ENCODE measurements at places on chromosomes 1 and 21.

DNA sequence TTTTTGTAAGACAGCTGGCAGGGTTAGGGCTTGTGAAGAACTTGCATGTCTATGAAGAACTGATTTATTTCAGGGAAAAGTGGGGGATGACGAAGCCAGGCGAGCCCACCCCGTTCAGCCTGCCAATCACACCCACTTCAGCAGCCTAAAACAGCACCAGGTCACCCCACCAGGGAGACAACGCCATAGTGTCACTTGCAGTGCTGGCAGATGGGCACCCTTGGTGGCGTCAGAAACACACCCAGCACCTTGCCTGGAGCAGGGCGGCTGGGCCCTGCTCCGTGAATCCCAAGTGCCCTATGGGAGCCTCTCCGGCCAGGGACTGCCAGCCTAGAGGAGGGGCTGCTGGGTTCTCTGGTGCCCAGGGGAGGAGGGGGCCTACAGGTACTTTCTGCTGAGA, 5.0 kb upstream of the NADK start:
- DNase-seq = no peak

GRCh38 chr21:14602382-14602958, 56.4 kb upstream of the SAMSN1 start:
- no peak for DNase-seq

DNA sequence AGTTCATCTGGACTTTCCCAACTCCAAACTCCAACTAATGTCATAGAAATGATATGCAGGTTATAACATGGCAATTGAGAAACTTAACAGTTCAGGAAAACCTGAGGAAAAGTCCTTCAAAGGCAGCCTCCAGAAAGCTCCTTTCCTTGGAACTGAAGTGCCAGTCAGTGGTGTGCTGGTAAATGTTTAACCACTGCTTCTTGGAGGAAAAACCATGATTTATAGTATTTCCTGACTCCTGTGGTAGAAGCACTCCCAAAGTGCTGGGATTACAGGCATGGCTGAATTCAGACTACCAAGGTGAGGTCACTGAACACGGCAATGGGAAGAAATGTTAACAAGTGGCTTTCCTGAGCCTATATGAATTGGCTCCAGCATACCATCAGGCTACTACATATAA, 26.7 kb upstream of the ZNHIT6 start:
- no peak for DNase-seq

DNA sequence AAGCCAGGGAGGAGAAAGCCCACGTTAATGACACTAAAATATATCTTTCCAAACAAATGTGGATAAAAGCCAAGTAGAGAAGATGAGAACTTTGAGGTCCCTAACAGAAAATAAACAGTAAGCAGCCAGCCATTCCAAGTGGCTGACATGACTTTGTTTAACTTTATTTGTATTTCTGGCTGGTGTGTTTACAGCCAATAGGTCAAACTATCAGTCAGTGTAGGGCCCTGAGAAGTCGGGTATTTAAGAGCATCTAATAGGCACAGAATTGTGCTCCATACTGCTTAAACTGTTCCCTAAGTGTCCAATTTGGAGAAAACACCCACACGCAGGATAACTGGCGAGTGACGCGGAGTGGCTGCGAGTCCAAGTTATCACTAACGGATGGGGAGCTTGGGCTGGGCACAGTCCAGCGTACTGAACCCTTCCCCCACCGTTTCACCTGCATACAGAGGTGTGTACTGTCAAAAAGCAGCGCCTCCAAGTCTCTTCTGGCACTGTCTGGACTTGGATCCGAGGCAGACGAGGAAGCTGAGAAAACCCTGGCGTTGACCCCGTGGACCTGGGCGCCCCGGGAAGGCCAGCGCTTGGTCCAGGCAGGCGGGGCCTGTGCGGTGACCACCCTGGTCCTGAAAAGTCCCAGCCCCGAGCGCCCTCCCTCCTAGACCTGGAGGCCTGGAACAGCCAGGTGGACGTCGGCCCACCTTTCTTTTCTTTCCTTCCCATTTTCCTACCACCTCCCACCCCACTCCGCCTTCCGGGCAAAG, 662 bp upstream of the LGALS8 start:
- no peak for DNase-seq

DNA sequence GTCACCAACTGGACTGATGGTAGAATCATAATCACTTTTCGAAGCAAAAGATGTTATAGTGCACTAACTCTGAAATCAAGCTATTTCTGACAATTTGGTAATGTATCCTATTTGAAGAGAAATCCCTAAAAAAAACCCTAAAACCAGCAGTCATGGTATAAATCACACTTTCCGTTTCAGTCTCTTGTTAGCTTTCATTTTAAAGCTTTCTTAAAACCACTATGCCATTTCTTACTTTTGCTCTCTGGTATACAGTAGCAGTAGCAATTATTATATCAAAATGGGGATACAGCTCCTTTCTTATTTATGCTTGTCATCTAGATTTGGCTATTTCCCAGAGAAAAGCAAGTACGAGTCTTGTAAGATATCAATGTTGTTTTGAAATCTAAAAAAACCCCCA, 323.3 kb downstream of the KCTD3 start:
- DNase-seq = no peak

DNA sequence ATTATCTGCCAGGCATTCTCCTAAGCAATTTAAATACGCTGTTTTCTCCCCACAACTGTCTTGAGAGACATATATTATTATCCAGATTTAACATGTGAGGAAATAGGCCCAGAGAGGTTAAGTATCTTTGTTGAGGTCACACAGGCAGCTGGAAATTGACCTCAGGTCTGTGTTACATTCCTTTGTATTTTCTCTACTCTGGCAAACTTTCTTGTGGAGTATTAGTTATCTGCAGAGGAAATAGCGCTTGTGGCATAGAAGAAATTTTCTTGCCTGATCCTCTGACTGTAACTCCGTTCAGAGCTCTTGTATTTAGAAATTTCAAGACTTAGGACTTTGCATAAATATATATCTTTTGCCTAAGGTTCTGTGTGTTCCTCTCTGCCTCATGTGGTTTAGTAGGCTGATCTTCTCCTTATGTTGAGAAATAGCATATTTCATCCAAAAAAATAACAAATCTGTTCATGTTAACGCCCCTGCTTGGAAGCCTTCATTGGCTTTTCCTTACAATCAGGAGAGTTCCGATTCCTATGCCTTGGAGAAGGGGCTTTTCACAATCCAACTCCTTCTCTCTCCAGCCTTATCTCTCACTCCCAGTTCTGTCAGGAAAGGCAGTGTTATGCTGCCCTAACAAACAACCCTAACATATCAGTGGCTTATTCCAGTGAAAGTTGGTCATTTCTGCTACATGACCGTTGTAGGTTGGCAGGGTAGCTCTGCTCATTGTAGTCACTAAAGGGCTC, 2.5 kb upstream of the JUN start:
- DNase-seq = no peak

DNA sequence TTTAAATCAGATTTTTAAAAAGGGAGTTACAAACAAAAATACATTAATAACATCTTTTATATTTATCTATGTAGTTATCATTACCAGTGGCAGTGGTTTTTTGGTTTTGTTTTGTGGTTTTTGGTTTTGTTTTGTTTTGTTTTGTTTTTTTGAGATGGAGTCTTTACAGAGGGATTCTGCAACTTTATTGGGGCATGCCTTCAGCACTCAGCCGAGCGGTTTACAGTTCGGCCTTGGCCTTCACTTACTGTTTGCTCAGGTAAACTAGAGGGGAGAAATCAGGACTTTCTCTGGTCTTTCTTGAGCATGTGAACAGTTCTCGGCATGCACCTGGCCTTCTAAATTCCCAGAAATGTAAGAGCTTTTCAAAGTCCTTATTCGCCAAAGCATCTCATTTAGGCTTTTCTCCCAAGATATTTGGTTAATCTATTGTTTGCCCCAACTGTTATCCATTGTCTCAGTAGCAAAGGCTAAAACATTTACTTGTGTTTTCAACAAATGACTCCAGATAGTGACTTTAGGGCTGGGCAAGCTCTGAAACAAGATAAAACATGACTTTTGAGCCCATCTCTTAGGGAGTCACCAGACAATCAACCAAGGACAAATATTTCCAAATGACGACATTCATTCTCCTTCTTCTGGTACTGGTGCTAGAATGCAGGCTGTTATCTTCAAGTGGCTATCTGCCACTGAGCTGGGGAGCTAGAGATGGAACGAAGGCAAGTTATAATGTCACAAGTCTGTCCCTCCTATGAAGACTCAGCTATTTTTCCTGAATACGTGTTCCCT, 48.4 kb upstream of the ADORA3 start:
- no peak for DNase-seq

DNA sequence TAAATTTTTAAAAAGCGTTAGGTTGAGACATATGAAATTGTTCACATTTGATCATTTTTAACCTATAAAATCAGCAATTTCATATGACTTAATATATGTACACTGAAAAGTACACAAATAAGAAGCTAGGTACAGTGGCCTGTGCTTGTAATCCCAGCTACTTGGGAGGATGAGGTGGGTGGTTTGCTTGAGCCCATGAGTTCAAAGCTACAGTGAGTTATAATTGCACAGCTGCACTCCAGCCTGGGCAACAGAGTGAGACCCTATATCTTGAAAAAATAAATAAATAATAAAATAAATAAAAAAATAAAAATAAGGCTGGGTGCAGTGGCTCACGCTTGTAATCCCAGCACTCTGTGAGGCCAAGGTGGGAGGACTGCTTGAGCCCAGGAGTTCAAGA, 5.2 kb upstream of the EPB41 start:
- DNase-seq = no peak

GRCh38 chr1:224681816-224682215, 65.7 kb downstream of the CNIH3 start:
- DNase-seq = no peak

- DNase-seq = peak; percentile 35
Observed at GRCh38 chr1:63326106-63326472, 3.7 kb downstream of the FOXD3 start.

DNA sequence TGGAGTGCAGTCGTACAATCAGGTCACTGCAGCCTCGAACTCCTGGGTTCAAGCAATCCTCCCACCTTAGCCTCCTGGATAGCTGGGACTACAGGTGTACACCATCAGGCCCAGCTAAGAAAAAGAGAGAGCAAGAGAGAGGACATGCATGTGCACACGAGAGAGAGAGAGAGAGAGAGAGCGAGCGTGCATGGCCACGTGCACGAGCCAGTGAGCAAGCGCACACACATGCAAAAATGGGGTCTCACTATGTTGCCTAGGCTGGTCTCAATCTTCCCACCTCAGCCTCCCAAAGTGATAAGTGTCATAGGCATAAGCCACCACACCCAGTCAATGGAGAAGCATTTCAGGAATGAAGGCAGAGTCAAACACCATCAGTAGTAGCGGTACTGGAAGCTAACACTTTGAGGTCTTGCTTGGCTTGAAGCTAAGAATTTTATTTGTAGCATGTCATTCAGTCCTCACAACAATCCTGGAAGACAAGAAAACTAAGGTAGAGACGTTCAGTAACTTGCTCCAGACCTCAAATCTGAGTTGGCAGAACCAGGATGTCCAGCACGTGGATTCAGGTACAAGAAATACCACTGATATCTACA, 14.5 kb downstream of the GNB1 start:
- no peak for DNase-seq

- no peak for DNase-seq
Observed at GRCh38 chr21:45800339-45801080, 157.0 kb downstream of the PCBP3 start.

- no peak for DNase-seq
Observed at GRCh38 chr21:33011462-33011861, 14.3 kb upstream of the OLIG2 start.

- no peak for DNase-seq
Observed at GRCh38 chr21:41228006-41228370, 60.0 kb downstream of the BACE2 start.

GRCh38 chr1:165119086-165119485, 237.4 kb downstream of the LMX1A start:
- no peak for DNase-seq
